ENCODE measurements at places on chromosomes 1 and 21. TPM values are rescaled to one million over a fixed set of nuclear protein-coding genes. Genes with fewer than 3 reads are reported as not detected.

Gene LRRN2
- total RNA-seq, result 5.0 TPM

Gene EYA3
- total RNA-seq, result 39.5 TPM

Gene TSSK3
- 2.2 TPM for total RNA-seq

Gene TFF2
- total RNA-seq, result not detected

Gene PATJ
- total RNA-seq, result 3.9 TPM

Gene KCNE2
- total RNA-seq, result 0.39 TPM

Gene APCS
- total RNA-seq, result not detected

Gene AGTRAP
- total RNA-seq, result 36.9 TPM

Gene NUP210L
- 0.05 TPM for total RNA-seq

Gene KIF21B
- 28.9 TPM for total RNA-seq

Gene OR6Y1
- not detected for total RNA-seq

Gene SLC16A4
- 1.8 TPM for total RNA-seq

Gene LMX1A
- total RNA-seq, result not detected

Gene CAMSAP2
- total RNA-seq, result 44.8 TPM

Gene GBP4
- not detected for total RNA-seq

Gene SPRR4
- total RNA-seq, result not detected

Gene CD160
- total RNA-seq, result not detected

Gene FNDC5
- total RNA-seq, result 28.7 TPM

Gene DISP3
- 6.8 TPM for total RNA-seq

Gene C1orf94
- not detected for total RNA-seq

Gene CYP2J2
- total RNA-seq, result 1.3 TPM

Gene SELE
- not detected for total RNA-seq

Gene GJA9
- not detected for total RNA-seq

Gene OR2L5
- total RNA-seq, result not detected

Gene KLHDC9
- 8.0 TPM for total RNA-seq

Gene C8A
- total RNA-seq, result not detected

Gene TMEM82
- not detected for total RNA-seq

Gene ARHGEF19
- 7.7 TPM for total RNA-seq

Gene LYPD8
- not detected for total RNA-seq

Gene KHDC4
- 69.9 TPM for total RNA-seq

Gene PLA2G5
- total RNA-seq, result not detected

Gene LCE3E
- not detected for total RNA-seq

Gene EPHA8
- total RNA-seq, result not detected

Gene AHDC1
- 50.1 TPM for total RNA-seq

Gene PLOD1
- 62.6 TPM for total RNA-seq

Gene CD244
- total RNA-seq, result not detected

Gene VWA5B1
- 0.30 TPM for total RNA-seq

Gene FABP3
- total RNA-seq, result 14.0 TPM

Gene GPR25
- not detected for total RNA-seq

Gene ADORA3
- not detected for total RNA-seq

Gene RXFP4
- not detected for total RNA-seq

Gene MIER1
- total RNA-seq, result 31.4 TPM

Gene TAF1A
- total RNA-seq, result 22.7 TPM

Gene BRDT
- not detected for total RNA-seq

Gene RGS8
- total RNA-seq, result 1.8 TPM

Gene TDRD10
- total RNA-seq, result not detected

Gene LMO4
- 91.4 TPM for total RNA-seq

Gene ADGRL4
- 0.75 TPM for total RNA-seq

Gene PLPPR4
- not detected for total RNA-seq

Gene SMCP
- not detected for total RNA-seq

Gene TCHH
- not detected for total RNA-seq

Gene KRTAP13-3
- not detected for total RNA-seq

Gene AMPD1
- total RNA-seq, result not detected
